Endodermal cell (in vitro differentiated cells): ENCODE measurements at places on chromosomes 12 and 14. TPM values are rescaled to one million over a fixed set of nuclear protein-coding genes. Genes with fewer than 3 reads are reported as not detected.

Gene PMCH
- total RNA-seq: not detected in 3 replicates

DNA sequence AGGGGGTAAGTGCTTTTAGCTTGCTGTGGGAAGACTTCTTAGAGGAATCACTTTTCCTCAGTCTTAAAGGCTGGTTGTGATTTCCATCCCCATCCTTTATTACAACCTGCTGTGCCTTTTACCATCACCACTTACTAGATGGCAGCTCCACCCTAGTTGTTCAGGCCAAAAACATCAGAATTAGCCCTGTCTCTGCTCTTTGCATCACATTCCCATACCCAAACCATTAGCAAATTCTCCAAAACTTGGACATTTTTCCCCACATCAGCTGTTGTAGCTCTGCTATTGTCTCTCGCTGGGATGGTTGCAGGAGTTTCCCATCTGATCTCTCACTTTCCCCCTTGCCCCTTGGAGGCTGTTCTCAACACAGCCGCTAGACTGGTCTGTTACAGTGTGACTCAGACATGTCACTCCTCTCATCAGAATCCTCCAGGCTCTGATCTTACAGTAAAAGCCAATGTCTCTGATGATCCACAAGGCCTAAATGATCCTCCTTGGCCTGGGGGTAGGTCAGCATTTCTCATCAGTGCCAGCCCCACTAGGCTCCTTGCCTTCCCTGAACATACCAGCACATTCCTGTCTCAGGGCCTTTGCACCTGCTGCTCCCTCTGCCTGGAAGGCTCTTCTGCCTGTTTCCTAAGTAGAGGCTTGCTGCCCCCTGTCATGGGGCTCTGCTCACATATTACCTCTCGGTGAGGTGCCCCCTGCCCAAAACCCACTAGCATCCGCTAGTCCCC, 102.5 kb downstream of the BEGAIN start:
- DNase-seq: no peak

DNA sequence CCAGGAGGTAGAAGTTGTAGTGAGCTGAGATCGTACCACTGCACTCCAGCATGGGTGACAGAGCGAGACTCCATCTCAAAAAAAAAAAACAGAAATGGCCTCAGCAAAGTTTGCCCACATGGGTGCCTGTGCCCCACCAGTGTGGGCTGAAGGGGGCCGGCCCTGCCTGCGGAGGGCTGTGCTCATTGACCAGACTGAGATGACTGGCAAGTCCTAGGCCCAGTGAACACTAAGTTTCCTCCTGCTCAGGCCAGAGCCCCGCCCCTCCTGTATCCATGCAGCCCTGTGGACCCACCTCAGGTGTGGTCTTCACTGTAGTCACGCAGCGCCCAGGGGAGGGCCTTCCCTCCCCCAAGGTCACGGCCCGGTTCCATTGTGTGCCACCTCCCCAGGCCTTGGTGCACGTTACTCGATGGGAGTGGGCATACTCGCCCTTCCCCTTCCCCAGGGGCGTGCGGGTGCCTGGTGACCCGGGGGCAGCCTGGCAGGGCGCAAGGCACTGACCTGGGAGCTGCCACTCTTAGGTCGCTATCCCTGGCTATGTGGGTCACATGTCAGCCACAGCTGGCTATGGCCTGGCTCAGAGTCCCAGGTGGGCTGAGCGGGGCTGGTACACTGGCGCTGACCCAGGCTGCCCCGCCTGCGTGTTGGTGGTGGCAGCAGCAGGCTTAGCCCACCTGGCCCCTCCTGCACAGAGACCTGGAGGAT, 16.1 kb downstream of the INF2 start:
- DNase-seq: no peak

DNA sequence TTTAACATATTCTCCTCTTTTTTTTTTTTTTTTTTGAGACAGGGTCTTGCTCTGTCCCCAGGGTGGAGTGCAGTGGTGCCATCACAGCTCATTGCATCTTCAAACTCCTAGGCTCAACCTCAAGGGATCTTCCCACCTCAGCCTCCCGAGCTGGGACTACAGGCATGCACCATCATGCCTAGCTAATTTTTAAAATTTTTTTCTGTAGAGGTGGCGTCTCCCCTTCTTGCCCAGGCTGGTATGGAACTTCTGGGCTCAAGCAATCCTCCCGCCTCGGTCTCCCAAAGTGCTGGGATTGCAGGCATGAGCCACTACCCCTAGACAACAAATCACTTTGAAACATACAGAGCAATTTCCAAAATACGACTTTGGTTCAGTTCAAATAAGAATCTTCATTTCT, 154.8 kb downstream of the PAX9 start:
- DNase-seq: no peak

DNA sequence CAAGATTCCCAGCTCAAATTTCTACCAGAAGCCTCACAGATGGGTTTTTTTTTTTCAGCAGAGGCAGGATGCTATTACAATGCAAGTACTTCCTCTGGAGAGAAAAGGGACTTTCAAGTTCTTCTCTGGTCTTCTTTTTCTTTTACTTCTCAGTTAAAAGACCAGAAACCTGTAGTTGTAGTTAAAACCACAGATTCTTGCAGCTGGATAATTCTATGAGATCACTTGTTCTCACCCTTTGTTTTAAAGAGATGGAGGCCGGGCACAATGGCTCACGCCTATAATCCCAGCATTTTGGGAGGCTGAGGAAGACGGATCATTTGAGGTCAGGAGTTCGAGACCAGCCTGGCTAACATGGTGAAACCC, 47.6 kb upstream of the OVCH1 start:
- DNase-seq: no peak

DNA sequence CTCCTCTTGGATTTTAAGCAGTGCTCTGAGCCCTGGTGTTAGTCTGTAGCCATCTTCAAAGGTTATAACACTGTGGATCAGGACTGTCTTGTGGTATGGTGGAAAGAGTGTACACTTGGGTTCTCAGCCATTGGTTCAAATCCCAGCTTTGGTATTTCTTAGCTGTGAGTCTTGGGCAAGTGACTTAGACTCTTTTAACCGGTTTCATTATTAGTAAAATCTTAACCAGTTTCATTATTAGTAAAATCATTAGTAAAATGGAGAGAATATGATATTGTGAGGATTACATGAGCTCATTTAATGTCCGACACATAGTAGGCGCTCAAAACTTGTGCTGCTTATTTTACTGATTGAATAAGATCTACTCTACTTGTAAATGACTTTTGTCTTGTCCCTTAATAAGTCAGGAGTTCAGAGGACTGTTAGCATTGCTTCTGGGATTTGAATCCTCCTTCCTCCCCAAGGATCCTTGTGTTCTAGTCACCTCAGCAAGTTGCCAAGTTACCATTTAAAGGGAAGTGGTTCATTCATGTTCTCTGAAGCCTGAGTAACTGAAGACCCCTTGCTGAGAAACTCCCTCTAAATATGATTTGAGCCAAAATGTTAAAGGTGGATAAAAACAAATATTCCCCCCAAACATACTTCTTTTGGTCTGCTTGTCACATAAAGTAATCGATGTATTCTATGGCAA, 12.4 kb downstream of the TTLL5 start:
- DNase-seq: no peak

DNA sequence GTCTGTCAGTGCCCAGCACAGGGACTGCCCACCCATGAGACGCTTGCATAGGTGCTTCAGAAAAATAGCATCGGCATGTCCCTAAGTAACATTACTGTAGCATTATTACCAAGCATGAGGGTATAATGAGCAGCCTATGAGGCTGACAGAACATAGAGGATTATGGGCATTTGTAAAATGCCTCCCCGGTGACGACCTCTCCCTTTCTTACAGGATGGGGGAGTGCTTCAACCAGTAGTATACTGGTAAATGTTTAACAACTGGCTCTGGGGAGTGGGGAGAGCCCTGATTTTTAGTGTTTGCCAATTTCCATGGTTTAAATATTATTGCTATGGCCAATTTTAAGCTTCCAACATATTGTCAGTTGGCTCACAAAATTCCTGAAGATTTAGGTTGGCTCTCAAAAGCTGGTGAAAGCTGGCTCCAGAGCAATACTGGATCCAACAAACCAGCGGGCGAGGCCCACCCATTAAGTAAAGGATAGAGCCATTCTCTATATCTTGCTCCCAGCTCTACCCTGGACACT, 104.5 kb downstream of the ETNK1 start:
- DNase-seq: peak; percentile 38

Gene IFI27L1
- 35.4 and 40.0 TPM in 2 replicates for total RNA-seq

GRCh38 chr14:103819503-103820307, 27.7 kb downstream of the PPP1R13B start:
- peak; percentile 86 for DNase-seq

DNA sequence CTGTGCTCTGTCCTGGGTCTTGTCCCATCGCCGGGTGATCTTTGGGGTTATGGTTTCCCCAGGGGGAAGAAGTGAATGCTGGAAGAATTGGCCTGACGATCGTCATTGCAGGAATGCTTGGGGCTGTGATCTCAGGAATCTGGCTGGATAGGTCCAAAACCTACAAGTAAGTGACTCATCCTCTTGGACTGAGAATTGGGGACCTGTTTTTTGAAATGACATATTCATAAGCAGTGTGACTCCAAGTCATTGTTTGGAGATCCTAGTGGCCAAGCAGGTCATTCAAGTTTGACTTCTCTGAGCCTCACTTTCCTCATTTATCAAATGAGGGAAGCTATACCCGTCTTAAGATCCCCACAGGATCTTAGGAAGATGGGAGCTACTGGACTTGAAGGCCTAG, 25.8 kb downstream of the ERG28 start:
- DNase-seq: no peak

DNA sequence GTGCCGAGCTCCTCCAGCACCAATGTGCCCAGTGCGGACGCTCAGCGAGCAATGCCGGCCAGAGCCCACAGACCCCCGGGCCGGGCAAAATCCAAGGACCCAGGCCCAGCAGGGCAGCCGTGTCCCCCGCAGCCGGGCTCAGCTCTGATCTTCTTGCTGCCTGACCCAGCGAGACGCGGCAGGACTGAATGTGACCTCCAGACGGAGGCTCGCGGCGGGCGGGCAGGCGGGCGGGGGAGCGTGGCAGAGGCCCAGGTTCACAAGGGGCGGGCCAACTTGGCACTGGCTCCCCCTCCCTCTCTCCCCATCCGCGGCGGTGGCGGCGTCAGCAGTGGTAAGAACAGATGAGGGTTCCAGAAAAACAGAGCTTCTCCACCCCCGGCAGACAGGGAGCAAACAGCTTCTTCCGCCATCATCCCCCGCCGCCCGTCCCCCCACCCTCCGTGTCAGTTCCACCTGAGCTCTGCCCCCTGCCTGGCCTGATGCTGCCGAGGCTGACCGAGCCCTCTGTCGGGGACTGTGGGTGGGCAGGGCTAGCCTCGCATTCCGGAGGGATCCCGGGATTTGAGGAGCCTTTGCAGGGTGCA, 94.3 kb downstream of the RFLNA start:
- peak; percentile 92 for DNase-seq

Gene SLCO1B1
- not detected in 3 replicates for total RNA-seq

Gene FLRT2
- total RNA-seq: 33.7 to 42.3 TPM (median 36.4 TPM) in 3 replicates

DNA sequence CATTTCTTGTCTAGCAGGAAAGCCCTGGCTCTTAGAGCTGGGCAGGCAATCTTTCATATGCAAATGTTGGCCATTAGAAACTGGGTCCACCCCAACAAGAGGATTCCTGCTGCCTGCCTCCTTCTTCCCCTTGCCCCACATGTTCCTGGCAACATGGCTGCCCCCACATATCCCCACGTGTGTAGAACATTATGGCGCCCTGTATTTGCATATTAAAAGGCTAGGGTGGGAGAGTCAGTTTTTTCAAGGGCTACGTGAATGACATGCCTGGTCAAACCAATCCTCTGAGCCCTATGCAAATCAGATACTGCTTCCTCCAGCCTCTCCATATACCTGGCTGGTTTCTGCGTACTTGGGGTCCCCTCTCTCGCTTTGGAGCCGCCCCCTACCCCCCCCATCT, 514.0 kb downstream of the FUT8 start:
- DNase-seq: peak; percentile 84

DNA sequence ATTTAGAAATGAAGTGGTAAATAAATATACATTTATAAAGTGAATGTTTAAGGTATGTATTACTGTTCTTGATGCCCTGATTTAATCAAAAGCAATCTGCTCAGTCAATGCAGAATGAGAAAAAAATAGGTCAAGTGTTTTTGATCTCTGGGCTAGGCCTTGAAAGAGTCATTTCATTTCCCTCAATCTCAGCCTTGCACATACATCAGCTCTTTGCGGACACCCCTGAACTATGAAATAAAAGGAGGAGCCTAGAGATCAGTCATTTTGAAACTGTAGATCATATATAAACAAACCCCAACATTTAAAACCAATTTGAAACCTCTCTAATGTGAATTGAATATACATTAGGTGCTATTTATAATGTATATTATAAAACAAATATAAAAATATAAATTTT, 42.5 kb downstream of the ATG2B start:
- DNase-seq: no peak

Gene DTX1
- 2.2 to 4.9 TPM (median 4.4 TPM) in 3 replicates for total RNA-seq

Gene P2RX7
- 0.09 and 0.18 TPM in 2 replicates for total RNA-seq

GRCh38 chr12:110922652-110923051, 2.3 kb upstream of the MYL2 start:
- DNase-seq: no peak

Gene JPH4
- total RNA-seq: 0.18 and 0.47 TPM in 2 replicates

Gene OTX2
- 348 to 1,028 TPM (median 375 TPM) in 3 replicates for total RNA-seq

Gene CLEC1B
- total RNA-seq: not detected in 3 replicates

- DNase-seq: peak; percentile 98
These were observed 92.7 kb downstream of the PAH start for GRCh38 chr12:102824218-102824835.
